ENCODE measurements at places on chromosomes 1 and 21.
A peak's percentile ranks its signal among the peaks of the same experiment; 100 is the strongest.

GRCh38 chr21:37322084-37322483 is 44.5 kb upstream of the DYRK1A start:
- no peak for DNase-seq

- peak; percentile 84 for DNase-seq
These were observed 245.3 kb upstream of the RUNX1 start for GRCh38 chr21:35294231-35294898.

GRCh38 chr1:87100271-87100670 is 185.8 kb downstream of the HS2ST1 start:
- no peak for DNase-seq

DNA sequence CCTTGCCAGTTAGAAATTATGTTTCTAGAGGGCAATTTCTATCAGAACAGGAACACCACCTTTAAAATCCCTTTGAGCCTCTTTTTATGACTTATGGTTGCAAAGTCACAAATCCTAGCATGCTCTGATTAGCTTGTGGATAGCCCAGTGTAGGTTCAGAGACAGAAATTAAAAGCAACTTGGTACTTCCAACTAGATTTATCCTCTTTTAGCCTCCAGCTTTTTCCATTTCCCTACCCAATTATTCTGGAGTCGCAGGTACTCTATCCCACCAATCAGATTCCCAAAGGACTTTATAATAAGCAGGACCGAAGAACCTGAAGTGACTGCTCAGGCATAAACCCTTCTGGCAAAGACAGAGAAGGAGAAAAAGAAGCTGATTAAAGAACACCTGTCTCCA is 33.4 kb upstream of the LRRC53 start:
- DNase-seq = no peak

DNA sequence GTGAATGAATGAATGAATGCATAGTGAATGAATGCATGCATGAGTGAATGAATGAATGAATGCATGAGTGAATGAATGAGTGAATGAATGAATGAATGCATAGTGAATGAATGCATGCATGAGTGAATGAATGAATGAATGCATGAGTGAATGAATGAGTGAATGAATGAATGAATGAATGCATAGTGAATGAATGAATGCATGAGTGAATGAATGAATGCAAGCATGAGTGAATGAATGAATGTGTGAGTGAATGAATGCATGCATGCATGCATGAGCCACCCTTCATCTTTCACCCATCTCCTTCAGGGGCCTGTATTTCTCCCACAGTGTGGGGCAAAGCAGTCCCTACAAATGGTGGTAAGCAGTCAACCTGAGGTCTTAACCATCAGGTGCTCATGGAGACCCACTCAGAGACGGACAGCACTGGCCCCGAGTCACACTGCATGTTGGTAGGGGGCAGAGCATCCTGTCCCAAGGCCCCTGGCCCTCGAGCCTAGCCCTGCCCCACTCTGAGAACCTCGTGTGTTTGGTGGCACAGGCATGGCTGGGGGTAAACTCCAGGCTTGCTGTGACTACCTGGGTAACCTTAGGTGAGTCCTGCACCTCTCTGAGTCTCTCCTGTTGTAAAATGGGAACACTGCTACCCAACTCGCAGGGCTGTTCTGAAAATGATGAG is 28.0 kb upstream of the PAX7 start:
- DNase-seq = no peak

GRCh38 chr1:51664421-51665240 is 47.7 kb downstream of the OSBPL9 start:
- no peak for DNase-seq

- no peak for DNase-seq
These were observed 62.7 kb downstream of the SKI start for GRCh38 chr1:2290595-2291510.

DNA sequence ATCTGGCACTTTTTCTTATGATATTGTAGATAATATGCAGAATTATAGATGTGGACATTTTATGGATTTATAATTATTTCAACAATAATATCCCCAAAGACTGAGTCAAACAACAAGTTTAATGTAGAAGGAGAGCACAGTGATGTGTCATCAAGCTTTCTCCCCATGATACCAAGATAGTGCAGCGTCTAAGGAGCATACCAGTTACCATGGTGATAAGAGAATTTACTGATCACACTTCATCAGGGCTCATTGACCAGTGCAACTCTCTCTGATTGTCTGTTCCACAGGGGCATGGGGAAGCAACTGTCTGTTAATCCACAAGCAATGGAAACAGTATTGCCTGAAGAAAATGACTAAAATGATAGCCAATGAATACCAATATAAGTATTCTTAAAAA is 209.6 kb upstream of the DPYD start:
- DNase-seq = no peak

- DNase-seq = no peak
These were observed 97.7 kb upstream of the S1PR1 start for GRCh38 chr1:101139130-101139529.

- peak; percentile 82 for DNase-seq
These were observed 12.6 kb upstream of the EDN2 start for GRCh38 chr1:41497056-41497440.

GRCh38 chr1:41892301-41892781 is 26.4 kb downstream of the HIVEP3 start:
- DNase-seq = peak; percentile 84

DNA sequence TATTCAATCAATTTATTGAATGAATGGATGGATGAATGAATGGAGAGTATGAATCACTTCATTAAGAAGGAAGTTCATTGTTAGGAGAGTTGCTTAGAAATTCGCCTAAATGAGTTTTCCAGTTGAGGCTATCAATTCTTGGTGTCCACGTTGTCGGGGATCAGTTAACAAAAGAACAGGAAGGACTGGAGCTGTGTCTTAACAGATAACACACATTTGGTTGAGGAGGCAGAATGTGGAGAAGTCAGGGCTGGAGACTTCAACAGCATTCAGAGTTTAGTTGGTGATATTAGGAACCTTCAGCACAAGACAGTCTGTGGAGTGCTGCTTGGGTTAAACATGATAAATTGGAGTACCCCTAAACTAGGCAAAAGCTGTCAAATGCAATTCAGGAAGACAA is 33.7 kb downstream of the ZBTB18 start:
- no peak for DNase-seq

GRCh38 chr1:6359216-6360116 is 34.1 kb downstream of the ACOT7 start:
- DNase-seq = no peak

- DNase-seq = no peak
These were observed 5.1 kb upstream of the PARK7 start for GRCh38 chr1:7956218-7957032.

- no peak for DNase-seq
These were observed 66.0 kb upstream of the CLDN14 start for GRCh38 chr21:36545776-36546511.

DNA sequence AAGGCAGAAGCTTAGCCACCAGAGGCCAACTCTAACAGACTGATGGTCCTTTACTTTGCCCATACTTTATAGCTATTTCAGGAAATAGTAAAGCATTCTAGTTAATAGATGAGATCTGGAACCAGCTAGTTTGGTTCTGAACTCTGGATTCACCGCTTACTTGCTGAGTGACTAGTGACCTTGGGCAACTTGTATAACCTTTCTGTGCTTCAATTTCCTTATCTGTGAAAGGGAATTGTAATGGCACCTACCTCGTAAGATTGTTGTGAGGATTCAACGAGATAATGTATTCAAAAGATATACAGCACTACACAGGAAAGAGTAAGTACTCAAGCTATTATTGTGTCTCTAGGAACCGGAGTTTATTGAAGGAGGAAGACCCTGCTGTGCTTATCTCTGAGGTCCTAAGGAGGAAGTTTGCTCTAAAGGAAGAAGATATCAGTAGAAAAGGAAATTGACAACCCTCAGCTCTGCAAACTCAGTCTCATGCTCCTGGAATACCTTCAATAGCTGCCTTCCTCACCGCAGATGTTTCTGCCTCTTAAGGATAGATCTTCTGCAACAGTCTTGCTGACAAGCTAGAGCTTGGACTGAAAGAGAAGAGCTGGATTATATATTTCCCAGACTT is 11.9 kb downstream of the MTFR1L start:
- DNase-seq = no peak

DNA sequence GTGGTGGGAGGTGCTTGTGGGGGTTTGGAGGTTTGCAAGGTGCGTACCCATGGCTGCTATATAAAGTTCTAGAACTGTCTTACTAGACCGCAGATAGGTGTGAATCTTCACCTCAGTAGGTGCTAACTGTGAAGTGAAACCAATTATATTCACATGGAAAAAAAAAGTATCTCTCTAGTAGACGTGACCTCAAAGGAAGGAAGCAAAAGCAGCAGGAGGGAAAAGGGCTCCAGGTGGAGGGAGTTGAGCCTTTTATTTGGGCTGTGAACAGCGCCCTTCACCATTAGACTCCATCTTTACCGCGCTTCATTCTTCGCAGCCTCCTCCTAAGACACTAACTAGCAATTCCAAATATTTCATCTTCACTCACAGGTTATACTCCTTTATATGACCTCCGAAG is 129.8 kb downstream of the TBX19 start:
- no peak for DNase-seq

GRCh38 chr1:43442756-43443155 is 11.0 kb downstream of the HYI start:
- no peak for DNase-seq
